Anterior cingulate cortex (tissue), 58 donors: ENCODE measurements at places on chromosomes 16 and 17.

DNA sequence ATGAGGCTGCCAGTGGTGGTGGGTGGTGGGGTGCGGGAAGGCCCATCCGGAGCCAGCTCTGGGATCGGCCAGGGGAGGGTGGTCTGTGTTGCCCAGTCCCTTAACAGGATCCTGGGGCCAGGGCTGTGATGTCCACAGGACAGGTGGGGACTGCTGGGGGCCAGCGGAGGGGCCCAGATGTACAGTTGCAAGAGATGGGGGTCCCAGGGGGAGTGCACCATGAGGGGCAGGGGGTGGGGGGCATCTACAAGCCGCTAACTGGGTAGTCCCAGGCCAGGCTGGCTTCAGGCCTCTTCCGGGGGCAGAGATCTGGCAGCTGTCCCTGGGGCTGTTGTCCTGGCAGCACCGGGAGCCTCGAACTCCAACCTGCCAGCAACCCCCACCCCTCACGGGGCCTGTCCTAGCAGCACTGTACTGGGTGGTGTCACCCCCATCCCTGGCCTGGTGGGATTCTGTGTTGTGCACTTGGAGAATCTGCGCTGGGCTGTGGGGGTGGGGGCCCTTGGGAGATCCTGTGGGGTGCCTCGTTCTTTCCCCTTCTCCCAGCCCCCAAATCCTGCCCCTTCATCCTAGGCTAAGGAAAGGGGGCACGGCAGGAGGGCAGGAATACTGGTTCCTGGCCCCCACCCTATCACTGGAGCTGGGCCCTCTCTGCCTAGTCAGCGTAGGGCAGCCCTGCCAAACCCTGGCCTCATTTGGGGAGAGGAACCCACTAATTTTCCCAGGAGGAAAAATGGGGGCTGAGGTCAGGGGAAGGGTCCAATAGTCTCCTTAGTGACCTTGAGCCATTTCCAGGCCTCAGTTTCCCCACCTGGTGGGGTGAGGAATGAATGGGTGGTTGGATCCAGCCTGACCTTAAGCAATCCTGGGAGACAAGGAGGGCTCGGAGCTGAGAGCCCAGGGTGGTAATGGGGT lies 1.4 kb downstream of the MTSS2 start:
- no peak for DNase-seq

DNA sequence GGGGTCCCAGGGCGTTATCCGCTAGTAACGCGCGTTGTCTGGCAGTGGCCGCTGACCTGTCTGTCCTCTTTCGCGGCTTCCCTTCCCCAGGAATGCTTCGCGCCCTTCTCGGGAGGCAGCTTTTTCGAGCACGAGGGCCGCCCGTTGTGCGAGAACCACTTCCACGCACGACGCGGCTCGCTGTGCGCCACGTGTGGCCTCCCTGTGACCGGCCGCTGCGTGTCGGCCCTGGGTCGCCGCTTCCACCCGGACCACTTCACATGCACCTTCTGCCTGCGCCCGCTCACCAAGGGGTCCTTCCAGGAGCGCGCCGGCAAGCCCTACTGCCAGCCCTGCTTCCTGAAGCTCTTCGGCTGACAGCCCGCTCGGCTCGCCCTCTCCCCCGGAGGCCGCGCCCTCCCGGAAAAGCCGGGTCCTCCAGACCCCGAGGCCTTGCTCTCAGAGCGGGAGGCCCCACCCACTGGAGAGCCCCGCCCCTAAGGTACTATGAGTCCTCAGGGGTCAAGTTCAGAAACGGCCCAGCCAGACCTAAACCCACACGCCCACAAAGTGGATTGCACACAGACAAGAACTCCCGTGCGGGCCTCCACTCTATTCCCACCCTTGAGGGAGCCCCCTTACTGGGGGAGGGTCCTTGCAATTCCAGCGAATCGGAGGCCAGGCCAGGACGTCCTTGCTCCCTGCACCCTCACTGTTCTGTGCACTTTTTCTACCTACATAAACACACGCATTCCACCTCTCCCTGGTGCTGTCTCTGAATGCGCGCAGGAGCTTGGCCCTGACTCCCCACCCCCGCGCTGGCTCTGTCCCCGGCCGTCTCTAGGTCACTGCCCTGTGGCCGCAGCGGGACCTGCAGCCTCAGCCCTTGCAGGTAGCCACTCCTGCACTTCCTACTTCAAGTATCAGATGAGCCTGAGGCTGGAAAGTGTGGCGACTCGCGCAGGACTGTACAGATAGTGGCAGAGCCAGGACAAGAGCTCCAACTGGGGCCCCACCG lies 5.4 kb upstream of the SLC5A2 start:
- no peak for DNase-seq

DNA sequence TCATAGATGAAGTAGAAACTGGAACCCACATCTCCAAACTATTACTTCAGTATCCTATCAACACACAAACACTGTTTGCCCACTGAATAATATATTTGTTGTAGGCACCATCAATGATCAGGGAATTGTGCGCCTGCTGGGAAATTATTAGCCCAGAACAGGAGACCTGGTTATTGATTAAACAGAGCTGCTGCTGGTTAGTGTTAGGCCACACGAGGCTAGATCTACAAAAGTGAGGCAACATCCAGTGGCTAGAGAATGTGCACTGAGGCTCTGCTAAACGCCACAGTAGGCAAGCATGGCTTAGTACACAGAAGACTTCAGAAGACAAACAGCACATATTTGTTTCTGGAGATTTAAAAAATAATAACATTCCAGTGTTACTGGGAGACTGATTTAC lies 11.0 kb downstream of the ABHD15 start:
- no peak for DNase-seq

DNA sequence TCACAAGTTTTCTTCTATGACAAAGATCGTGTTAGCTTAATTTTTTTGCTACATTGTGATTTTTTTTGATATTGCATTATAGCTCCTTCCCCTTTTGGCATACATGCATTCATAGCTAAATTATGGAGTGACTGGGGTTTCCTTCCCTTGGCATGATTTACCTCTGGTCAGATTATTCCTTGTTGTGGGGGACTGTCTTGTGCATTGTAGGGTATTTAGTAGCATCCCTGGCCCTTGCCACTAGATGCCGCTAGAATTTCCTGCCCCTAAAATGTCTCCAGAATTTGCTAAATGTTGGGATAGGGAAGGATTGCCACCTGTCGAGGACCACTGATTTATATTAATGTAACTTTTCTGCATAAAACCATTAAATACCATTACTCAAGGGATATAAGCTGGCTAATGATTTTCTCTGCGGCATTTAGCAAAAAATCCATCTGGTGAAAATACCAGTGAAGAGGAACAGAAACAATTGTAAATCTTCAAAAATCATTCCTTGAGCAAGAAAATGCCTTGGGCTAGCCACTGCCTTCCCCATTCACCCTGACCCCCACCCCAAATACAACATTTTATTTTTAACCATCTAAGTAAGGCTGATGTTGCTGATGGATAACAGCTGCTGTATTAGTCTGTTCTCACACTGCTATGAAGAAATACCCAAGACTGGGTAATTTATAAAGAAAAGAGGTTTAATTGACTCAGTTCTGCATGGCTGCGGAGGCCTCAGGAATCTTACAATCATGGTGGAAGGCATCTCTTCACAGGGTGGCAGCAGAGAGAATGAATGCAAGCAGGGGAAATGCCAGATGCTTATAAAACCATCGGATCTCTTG lies 195.2 kb downstream of the MAP2K6 start:
- DNase-seq, result no peak

DNA sequence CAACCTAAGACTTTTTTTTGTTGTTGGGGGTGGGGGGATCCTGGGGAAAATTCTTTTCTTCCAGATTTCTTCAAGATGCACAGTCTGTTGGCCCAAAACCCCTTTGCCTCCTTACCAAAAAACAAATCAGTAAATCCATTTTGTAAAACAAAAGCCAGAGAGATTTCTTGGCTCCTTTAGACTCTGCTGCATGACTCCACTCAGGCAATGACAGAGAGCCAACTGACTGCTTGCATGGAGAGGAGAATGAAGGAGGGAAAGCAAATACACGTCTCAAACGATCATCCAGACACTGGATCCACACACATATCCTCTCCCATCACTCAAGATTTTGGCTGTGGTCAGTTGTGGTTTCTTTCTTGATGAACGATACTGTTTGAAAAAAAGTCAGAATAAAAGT lies 13.8 kb downstream of the COPRS start:
- no peak for DNase-seq

DNA sequence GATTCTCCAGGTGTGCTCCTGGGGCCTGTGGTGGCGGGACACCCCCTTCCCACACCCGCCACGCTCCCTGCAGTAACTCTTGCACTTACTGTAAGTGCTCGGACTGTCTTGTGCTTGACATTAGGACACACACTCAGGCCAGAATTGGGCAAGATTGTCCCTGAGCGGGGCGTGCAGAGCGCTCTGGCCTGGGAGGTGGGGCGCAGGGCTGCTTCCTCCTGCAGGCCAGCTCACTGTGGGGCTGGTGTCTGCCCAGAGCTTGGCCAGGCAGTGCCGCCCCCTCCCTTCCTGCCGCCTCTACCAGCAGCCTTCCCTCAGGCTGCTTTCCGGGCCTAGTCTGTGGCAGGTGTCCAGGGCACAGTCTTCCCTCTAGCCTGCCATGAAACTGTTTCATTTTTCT lies 6.1 kb upstream of the ATP6V0C start:
- DNase-seq, result no peak
